ENCODE measurements at places on chromosomes 3 and 15.

GRCh38 chr15:88839146-88839545, 35.9 kb downstream of the ACAN start:
- H3K4me1 ChIP-seq, result no peaks in the 10 kb centered on the region
- no peak overlapping the region for H3K4me3 ChIP-seq
- DNase-seq, result no peak
- no peak overlapping the region for H3K27ac ChIP-seq
- no peaks in the 10 kb centered on the region for H3K36me3 ChIP-seq

GRCh38 chr15:85782064-85782463, 12.7 kb downstream of the KLHL25 start:
- H3K4me3 ChIP-seq, result no peak overlapping the region
- no peak overlapping the region for H3K27ac ChIP-seq
- peaks cover 14% of the 10 kb centered on the region for H3K4me1 ChIP-seq
- DNase-seq, result no peak
- H3K36me3 ChIP-seq, result no peaks in the 10 kb centered on the region
- no peaks in the 10 kb centered on the region for H3K27me3 ChIP-seq

GRCh38 chr15:85543741-85544155, 163.3 kb downstream of the AKAP13 start:
- H3K27me3 ChIP-seq, result no peaks in the 10 kb centered on the region
- no peak overlapping the region for H3K4me3 ChIP-seq
- H3K27ac ChIP-seq, result no peak overlapping the region
- peak; percentile 74 for DNase-seq

GRCh38 chr15:70563561-70564095, 199.7 kb downstream of the UACA start:
- H3K36me3 ChIP-seq, result no peaks in the 10 kb centered on the region
- H3K27ac ChIP-seq, result no peak overlapping the region
- H3K4me3 ChIP-seq, result no peak overlapping the region
- no peaks in the 10 kb centered on the region for H3K27me3 ChIP-seq
- peaks cover 2% of the 10 kb centered on the region for H3K4me1 ChIP-seq
